Amniotic epithelial cell (primary cell): ENCODE measurements at places on chromosomes 4 and X.

DNA sequence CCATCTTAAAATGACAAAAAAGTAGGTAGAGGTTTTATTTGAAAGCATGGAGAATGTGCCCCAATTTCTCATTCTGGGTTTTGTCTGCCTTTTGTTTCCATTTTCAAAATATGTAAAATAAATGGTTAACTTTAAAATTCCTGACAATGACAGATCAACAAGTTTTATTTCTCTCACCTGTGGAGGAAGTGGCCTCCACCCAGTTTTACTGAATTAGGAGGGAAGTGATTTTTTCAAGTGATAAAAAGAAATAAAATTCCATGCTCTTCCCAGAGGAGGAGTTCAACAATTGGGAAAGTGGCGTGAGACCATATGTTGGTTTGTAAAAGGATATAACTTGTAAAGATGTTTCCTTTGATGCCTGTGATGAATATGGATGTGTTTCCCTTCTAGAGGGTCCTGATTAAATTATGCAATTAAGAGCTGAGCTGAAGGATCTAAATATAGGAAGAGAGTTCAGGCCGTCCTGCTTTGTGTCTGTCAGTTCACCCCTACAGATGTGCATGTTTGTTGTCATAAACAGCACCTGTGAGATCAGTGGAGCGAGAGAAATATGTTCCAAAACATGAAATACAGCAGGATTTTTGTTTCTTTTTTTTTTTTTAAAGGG lies 19.5 kb downstream of the SMAD1 start:
- no peak for DNase-seq

DNA sequence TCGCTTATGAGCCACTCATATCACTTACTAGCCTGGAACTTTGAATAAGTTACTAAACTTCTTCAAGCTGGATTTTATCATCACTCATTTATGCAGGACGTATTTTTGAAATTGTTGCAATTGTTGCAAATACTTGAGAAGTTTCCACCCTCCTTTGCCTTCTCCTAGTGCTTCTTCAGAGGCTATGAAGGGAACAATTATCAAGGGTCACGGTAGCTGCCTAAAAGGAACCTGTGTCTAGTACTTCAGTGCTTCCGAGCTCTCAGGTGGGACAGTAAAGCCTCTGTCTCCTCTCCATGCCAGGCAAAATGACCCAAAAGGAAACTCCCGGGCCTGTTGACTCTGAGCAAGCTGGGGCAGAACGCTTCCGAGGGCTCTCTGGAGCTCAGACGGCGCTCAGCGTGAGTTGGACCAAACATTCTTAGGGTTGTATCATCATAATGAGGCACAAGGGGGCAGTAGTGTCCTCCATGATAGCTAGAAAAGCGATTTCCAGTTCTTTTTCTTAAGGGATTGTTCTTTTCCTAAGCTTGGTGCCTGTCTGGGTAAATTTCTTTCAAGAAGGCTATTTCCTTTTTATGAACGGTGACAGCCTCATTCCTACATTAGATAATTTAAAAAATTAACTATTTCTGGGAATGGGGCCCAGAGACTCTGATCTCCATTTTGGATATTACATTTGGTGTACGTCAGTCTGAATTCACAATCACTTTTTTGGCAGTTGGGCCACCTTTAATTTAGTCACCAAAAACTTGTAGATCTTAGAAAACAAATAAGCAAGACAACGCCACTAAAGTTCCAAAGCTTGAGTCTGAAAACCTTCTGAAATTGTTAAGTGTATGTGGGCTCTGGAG lies 73.1 kb downstream of the PACRGL start:
- peak; percentile 54 for DNase-seq

- DNase-seq: no peak
These were observed 229.1 kb upstream of the FSTL5 start for GRCh38 chr4:162392946-162393345.

- no peak for DNase-seq
These were observed 23.1 kb downstream of the NAP1L5 start for GRCh38 chr4:88674565-88674964.

DNA sequence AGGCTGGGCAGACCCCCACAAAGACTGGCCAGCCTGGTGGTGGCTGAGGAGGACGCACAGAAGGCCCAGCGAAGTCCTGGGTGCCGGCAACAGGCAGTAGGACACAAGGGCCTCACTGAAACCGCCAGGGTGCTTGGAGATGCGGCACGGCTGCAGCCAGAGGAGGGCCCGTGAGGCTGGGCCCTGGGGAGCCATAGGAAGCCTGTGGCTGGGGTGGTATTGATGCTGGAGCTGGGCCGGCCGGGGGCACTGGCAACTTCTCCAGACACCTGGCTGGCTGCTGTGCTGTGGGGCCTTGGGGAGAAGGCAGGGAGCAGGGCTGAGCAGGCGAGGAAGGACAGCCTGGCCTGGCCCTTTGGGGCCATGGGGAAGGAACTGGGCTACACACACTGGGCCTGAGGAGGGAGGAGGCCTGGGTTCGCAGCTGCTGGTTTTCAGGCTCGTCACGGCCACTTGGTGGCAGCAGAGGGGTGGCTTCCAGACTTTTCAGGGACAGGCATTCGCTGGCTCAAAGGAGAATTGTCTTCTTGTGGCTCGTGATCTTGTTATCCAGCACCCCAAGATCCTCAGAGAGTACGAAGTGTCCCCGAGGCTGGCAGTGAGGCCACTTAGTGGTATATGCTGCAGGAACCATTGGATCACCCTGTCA lies 37.2 kb downstream of the ATP2B3 start:
- peak; percentile 24 for DNase-seq

DNA sequence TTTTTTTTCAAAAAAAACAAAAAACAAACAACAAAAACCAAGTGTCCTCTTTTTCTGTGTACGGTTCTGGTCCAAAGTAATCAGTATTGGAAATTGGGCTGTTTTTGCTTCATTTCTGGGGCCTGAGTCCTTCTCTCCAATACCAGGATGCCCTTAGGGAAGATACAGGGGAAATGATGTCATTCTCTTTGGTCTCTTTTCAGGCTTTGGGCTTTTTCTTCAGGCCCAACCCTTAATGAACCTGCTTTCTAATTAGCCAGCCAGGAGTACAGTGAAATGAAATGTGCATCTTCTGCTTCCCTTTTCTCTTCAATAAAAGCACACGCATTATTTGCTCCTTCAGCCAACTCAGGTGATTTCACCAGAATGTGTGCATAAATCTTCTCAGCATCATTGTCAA lies 52.6 kb upstream of the RBPJ start:
- no peak for DNase-seq

DNA sequence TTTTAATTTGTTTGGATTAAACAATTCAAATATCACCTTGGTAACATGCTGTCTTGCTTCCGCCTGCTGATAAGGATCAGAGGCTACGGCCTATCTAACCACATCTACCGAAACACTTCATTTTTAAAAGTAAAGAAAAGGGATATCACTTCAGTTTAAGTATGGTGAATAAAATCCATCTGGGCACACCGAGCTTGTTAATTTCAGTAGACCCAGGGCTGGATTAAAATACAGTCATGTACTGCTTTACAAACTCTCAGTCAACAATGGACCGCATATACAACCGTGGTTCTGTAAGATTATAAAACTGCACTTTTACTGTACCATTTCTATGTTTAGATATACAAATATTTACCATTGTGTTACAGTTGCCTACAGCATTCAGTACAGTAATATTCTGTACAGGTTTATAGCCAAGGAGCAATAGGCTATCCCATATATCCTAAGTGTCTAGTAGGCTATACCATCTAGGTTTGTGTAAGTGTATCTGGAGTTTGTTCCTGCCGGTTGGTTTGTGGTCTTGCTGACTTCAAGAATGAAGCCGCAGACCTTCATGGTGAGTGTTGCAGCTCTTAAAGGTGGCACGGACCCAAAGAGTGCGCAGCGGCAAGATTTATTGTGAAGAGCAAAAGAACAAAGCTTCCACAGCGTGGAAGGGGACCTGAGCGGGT lies 40.0 kb downstream of the SEPTIN11 start:
- DNase-seq: no peak

DNA sequence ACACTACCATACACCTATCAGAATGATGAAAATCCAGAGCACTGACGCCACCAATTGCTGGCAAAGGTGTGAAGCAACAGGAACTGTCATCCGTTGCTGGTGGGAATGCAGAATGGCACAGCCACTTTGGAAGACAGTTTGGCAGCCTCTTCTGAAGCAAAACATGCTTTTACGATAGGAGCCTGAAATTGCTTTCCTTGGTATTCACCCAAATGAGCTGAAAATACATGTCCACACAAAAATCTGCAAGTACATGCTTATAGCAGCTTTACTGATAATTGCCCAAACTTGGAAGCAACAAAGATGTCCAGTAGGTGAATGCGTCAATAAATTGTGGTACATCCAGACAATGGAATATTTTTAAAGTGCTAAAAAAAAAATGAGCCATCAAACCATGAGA lies 322.8 kb upstream of the FAT1 start:
- DNase-seq: no peak

- peak; percentile 97 for DNase-seq
These were observed 4.7 kb upstream of the S100P start for GRCh38 chr4:6688879-6689505.

GRCh38 chr4:173168396-173169177 lies at the start of gene GALNT7:
GALNT7 (plus strand) TSS chr4:173168811; CDS start chr4:173168836, 25 bp downstream.
- peak; percentile 49 for DNase-seq

GRCh38 chr4:687971-688853 lies 739 bp downstream of the SLC49A3 start:
- no peak for DNase-seq

GRCh38 chrX:155215443-155216178 lies 649 bp upstream of the VBP1 start:
- peak; percentile 1 for DNase-seq

DNA sequence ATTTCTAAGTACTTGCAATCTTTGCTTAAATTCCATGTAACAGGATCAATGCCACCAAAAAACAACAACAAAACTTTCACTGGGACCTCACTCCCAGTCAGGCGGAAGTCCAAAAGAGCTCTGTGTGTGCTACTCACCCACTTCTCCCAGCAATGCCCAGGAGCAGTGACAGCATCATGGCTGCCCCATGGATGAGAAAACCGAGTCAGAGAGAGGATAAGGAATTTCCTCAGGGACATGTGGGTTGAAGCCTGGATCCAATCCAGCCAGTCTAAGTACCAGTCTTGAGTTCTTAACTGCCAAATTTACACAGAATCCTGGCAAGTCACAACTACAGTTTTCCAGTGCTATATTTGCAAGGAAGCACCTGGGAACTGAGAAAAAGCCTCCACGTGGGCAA lies 64.5 kb downstream of the STX18 start:
- no peak for DNase-seq

DNA sequence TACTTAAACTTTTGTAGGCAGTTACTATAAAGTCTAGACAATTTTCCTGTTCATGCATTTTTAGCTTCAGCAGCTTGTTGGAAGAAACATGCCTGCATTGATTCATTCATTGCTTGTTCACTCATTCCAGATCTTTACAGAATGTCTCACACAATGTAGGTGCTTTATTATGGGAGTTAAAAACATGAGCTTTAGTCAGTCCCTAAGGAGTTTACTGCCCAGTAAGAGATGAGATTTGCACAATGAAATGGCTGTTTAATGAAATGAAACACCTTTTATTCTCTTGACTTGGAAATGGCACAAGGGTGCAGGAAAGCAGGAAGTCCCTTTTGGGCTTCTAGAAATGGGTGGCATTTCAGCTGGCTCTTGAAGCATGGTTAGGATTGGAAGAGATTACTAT lies 2.9 kb downstream of the NOCT start:
- DNase-seq: peak; percentile 12

GRCh38 chr4:14132301-14132700 lies 504.8 kb upstream of the BOD1L1 start:
- DNase-seq: no peak

GRCh38 chr4:1207157-1207470 lies 34.7 kb upstream of the SPON2 start:
- DNase-seq: no peak

- DNase-seq: no peak
These were observed 2.8 kb downstream of the RTL5 start for GRCh38 chrX:72128881-72129280.

DNA sequence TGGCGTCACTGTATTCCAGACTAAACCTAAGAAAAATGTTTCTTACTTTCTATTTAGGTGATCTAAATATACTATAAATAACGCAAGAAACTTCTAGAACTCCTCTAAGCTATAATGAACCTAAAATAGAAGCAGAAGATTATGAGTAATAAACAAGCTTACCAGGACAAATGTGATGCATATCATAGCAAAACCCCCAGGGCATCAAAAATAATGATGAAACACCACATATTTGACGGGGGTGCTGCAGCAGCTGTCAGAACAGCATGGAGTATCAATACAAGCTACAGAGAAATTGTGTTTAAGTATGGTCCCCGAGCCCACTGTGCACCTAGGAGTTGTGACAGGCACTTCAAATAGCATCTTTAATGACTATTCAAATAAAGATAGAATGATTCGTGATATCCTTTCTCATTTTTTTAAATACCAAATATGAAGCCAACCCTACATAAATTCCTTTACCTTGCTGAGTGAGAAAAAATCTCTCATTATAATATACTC lies 337.3 kb downstream of the CENPC start:
- no peak for DNase-seq

DNA sequence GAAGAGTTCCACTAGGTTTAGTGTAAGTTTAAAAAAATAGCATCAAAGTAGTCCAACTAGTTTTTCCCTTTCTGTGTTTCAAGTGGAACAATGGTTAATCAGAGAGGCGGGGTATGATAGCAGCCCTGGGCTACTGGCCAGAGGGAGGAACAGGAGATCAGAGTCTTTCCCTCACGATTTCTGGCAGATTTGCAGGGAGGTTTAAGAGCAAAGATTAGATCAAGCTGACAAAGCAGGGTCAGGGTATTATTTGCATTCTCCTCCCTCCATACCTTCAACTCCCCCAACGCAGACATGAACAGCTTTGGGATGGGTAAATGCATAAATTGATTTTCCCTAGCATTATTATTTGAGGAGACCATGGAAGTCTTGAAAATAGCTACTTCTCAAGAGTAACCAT lies 277.6 kb upstream of the DIAPH2 start:
- DNase-seq: peak; percentile 56

DNA sequence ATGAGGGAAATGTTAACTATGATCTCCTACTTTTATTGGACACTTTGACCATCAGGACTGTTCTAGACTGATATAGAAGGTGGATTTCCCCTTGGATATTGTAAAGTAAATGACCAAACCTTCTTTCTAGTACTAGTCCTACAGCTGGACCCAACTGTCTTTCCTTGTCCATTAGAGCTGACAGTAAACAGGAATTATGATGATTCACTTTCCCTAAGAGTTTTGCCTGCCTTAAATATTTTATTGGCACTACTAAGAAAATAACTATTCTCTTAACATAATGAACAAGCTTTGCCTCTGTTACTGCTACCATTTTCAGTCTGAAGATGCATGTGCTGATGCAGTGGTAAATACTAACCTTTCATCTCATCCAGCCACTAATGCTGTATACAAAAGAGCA lies 915.4 kb downstream of the CENPC start:
- no peak for DNase-seq

GRCh38 chrX:45824471-45824870 lies 623.8 kb upstream of the DIPK2B start:
- DNase-seq: peak; percentile 97

- no peak for DNase-seq
These were observed 17.5 kb downstream of the CXCL13 start for GRCh38 chr4:77623091-77623490.

- DNase-seq: no peak
These were observed 36.0 kb upstream of the MGST2 start for GRCh38 chr4:139629436-139630125.

- DNase-seq: no peak
These were observed 3.5 kb downstream of the CXorf58 start for GRCh38 chrX:23911126-23911835.

GRCh38 chr4:22072726-22073125 lies 124.2 kb upstream of the KCNIP4 start:
- no peak for DNase-seq

GRCh38 chr4:186392017-186392416 lies 126.0 kb downstream of the F11 start:
- DNase-seq: no peak

- no peak for DNase-seq
These were observed 2.5 kb downstream of the HERC6 start for GRCh38 chr4:88381123-88381522.
